ENCODE measurements at places on chromosomes 5 and 9. TPM values are rescaled to one million over a fixed set of nuclear protein-coding genes. Genes with fewer than 3 reads are reported as not detected.

- no peak for DNase-seq
Observed at GRCh38 chr9:84839541-84839940, 170.0 kb downstream of the NTRK2 start.

DNA sequence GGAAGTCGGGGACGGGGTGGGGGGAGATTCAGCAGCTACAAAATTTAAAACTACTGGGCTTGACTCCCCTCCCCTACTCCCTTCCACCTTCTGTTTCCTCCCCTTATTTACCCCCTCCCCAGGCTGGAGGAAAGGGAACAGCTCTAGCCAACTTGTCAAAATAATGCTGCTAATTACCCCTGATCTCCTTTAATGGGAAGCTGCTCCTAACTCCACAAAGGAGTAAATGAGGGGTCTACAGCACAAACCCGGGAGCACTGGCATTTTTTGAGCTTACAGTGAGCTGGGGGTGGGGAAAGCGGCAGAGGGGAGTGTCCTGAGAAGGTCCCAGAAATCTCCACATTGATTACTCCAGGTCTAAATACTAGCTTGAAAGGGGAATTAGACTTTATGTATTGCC lies 3.1 kb downstream of the PTCH1 start:
- no peak for DNase-seq

- no peak for DNase-seq
Observed at GRCh38 chr5:172641359-172642050, 442 bp downstream of the NEURL1B start.

DNA sequence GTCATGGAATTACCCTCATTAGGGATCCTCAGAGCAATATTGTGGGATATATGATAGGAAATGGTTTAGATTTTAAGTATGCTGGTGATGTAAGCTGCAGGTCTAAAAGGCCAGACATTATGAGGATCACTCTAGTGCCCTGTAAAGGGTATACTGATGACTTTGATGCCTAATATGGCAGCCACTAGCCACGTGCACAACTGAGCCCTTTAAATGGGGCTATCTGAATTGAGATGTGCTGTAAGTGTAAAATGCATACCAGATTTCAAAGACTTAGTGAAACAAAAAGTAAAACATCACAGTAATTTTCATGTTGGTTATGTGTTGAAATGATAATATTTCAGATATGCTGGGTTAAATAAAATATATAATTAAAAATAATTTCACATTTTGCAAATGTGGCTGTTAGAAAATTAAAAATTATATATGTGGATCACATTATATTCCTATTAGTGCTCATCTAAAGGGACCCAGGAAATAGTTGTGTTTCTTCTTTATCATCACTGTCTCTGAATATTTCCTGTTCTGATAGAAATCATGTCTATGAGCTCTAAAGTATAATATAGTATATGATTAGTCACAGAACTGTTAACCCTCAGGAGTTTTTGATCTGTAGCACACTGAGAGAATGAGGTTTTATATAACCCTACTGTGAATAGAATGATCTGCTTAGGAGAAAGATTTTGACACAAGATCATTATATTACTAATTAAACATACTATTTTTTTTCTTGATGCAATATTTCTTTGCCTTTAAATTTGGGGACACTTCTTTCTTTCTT lies 50.1 kb downstream of the OSTF1 start:
- DNase-seq = no peak

GRCh38 chr5:96384353-96384752 lies 48.7 kb downstream of the PCSK1 start:
- no peak for DNase-seq

DNA sequence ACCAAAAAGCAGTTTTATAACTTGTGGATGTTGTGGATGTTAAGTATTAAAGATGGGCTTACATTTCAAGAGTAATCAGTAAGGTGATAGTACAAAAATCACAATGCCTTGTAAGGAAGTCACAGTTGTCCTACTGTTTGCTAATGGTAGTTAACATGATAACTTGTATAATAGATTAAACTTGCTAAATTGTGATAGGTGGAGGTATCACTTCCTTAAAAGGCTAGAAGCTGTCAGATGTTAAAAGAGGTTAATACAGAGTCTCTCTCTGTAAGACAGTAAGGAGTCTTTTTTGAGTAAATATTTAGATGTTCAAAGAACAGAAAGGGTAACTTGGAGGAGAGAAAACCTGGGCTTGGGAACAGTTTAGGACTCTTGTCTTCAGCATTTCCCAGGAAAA lies 14.2 kb upstream of the MACIR start:
- no peak for DNase-seq

PCDHA12 gene
- total RNA-seq = not detected

GRCh38 chr5:111389390-111390082 lies 122.8 kb downstream of the STARD4 start:
- no peak for DNase-seq

DNA sequence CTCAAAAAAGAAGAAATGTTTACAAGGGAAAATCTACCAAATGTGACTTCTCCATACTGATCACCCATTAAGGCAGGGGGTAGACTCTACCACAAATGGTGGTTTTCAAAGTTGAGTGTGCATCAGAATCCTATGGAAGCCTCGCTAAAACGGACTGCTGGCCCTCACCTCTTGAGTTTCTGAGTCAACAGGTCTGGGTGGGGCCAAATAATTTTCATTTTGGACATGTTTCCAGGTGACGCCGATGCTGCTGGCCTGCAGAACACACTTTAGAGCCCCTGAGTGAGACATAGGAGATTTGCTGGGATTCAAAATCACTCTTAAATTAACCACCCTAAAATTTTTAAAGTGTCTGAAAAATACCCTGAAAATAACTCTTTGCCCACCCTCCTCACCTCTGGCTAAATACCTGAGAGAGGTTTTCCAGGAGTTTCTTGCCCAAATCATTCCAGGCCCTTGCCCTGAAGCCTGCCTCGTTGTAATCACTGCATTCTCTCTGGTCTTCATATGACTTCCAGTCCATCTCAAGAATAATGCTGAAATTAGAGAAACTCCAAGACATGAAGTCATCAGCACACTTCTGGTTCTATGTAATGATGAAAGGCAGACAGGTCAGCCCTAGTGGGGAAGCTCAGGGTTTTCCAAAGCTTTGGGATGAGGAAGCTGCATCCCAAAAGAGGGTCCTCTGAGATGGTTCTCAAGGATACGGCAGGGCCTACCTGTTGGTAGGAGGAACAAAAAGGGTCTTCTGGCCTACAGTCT lies 18.2 kb downstream of the C9orf152 start:
- DNase-seq = no peak

GRCh38 chr5:135569755-135570452 lies 8.9 kb downstream of the CXCL14 start:
- no peak for DNase-seq

DNA sequence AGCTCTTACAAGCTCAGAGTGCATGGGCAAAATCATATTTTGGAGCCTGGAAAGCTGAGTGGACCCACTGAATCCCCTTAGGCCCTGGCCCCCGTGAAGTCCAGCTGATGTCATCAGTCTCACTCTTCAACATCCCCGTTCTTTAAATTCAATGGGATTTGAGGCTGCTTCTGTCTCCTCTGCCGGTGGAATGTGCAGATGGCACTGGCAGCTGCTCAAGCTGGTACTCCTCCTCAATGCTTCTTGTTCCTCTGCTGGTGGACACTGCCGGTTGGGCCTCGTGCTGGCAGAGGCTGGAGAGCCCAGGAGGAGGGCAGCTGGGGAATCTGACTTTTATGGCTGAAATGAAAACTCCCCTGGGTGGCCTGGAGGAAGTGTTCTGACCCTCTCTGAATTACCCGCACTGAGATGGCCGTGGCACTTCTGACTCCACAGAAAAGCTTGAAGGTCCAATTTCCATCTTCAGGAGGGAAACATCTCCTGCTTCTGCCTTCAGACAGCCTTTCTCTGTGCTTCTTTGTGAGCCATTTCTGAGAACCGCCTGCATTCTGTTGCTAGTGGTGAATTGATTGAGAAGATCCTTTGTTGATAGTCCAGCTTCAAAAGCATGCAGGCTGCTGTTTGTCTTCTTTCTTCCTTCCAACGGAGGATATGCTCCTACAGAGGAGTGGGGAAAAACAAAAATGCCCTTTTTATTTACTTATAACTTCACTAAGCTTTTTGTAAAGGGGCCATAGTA lies 298.9 kb downstream of the TMEM38B start:
- DNase-seq = no peak

DNA sequence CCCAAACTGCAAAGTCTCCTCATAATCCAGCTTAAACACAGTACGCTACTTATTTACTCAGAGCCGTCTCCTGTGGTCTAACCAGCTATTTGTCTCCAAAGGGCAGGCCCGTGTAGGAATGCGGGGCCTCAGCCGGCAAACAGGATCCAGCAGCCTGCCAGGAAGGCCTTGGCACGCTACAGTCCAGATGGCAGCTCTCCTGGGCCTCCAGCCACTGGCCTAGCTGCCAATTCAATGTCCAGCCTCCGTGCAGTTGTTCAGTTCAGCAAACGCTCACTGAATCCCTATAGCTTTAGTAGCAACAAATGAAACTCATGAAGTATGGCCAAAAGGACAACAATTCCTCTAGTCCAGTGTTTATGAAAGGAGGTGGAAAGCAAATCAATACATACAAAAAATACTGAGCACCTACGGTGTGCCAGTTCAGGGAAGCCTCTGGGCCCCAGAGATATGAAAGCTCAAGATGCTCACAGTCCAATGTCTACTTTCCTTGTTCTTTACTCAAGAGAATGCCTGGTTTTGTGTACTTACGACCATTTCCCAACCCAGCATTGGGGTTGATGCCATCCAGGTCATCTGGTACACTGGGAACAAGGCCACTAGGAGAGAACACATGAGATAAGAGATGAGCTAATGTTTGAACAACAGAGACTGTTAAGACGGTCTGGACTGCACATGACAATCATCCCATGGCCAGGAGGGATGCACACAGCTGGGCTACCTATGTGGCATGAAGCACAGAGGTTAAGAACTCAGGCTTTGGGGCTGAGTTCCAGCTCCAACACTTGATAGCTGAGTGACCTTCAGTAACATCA lies 8.3 kb downstream of the CDK5RAP2 start:
- DNase-seq = no peak

GRCh38 chr5:114447084-114447773 lies 85.4 kb downstream of the KCNN2 start:
- no peak for DNase-seq

GRCh38 chr5:154313360-154314017 lies 123.0 kb downstream of the GALNT10 start:
- no peak for DNase-seq

DNM1 gene
- total RNA-seq = 0.60 TPM

DNA sequence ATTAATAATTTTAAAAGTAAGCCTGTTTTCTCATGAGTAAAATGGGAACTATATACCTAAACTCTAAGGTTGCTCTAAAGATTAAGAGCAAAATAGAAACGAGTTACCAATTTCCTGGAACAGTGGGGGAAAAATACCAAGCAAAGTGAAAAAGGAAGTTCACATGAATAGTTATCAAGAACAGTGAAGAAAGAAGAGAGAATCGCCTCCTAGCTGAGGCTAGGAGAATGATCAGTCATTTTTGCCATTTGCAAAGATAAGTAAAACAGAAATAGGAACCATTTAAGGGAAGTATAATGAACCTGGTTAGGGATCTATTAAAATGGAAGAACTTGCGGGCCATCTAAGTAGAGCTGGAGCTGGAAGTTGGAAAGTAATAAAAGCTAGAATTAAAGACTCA lies 50.7 kb downstream of the P4HA2 start:
- no peak for DNase-seq

IFNA21 gene
- total RNA-seq = not detected

TAF1L gene
- not detected for total RNA-seq

CYSRT1 gene
- total RNA-seq = 0.72 TPM

- no peak for DNase-seq
Observed at GRCh38 chr5:122831984-122832383, 13.4 kb upstream of the SNX24 start.

GRCh38 chr5:51544031-51544785 lies 161.0 kb downstream of the ISL1 start:
- DNase-seq = no peak

GRCh38 chr9:135218331-135219225 lies 131.1 kb downstream of the OLFM1 start:
- no peak for DNase-seq
